ENCODE measurements at places on chromosomes 16 and 17.
A peak's percentile ranks its signal among the peaks of the same experiment; 100 is the strongest.

GRCh38 chr17:73069164-73069770 lies 23.2 kb downstream of the SLC39A11 start:
- no peak for DNase-seq

- no peak for DNase-seq
Measured at GRCh38 chr17:78882540-78883088, 20.4 kb downstream of the CEP295NL start.

DNA sequence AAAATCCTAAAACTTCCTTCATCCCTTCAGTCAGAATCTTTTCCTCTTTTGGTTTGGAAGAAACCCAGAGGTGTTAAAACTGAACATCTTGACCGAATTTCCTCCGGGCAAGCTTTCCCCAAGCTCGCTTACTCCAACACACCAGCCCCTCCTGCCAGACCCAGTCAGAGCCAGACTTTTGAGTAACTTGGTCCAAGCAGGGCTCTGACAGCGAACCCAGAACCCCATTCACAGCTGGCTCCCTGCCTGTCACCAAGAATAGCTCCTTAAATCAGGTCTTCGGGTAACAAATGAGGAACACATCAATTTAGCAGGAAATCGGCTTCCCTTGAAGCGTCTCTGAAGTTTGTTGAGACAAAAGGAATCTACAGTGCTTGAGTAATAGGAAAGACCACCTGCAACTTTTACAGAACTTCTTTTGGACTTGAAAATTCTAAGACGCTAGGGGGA lies 27.3 kb downstream of the GAS7 start:
- DNase-seq, result no peak

GRCh38 chr16:11783319-11784037 lies 13.6 kb downstream of the ZC3H7A start:
- DNase-seq, result no peak

DNA sequence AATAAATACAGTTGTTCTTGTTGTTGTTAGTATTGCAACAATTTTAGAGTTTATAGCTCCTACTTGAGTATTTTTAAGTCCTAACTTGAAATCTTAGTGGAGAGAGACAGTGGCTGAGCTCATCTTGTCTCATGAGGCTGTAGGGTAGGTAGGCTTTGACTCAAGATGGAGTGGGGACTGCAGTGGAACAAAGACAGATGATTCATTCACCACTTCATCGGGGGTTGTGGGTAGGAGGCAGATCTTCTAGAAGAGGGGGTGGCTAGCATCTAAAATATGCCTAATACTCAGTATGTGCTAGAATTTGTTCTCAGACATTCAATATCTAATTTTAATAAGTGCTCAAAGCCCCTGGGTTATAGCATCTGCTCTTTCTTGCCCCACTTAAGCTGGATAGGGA lies 13.1 kb upstream of the MMD start:
- no peak for DNase-seq

DNA sequence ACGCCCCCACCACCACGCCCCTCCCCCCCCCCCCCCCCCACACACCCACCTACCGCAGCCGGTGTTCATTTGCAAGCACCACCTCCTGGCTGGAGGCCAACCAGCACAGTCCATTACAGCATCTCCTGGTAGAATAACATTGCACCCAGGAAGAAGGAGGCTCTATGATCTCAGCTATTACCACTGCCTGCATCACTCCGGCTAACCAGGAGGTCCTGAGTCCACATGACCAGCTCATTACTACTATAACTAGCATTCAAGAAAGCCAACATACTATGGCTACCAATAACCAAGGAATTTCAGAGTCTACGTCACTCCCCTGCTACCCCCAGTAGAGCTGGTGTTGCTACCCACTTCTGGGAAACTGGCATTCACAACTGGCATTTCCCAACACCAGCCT lies 81.1 kb upstream of the ALOX12 start:
- DNase-seq, result no peak

DNA sequence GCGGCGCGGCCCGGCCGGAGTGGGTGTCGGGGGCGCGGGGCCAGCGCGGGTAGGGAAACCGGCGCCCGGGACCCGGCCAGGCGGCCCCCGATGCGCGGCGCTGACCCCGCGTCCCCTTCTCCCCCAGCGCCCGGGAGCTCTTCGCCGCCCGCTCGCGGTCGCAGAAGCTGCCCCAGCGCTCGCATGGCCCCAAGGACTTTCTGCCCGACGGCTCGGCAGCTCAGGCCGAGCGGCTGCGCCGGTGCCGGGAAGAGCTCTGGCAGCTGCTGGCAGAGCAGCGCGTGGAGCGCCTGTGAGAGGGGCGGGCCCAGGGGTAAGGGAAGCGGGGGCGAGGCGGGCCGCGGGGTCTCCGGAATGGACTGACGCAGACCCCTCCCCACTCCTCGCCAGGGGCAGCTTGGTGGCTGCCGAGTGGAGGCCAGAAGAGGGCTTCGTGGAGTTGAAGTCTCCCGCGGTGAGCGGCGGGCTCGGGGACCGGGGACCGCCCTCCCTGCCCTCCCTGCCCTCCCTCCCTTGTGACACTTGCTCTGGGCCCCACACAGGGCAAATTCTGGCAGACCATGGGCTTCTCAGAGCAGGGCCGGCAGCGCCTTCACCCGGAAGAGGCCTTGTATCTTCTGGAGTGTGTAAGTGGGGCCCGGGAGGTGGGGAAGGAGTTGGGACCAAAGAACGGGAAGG lies 430 bp downstream of the TSEN54 start:
- DNase-seq, result no peak

DNA sequence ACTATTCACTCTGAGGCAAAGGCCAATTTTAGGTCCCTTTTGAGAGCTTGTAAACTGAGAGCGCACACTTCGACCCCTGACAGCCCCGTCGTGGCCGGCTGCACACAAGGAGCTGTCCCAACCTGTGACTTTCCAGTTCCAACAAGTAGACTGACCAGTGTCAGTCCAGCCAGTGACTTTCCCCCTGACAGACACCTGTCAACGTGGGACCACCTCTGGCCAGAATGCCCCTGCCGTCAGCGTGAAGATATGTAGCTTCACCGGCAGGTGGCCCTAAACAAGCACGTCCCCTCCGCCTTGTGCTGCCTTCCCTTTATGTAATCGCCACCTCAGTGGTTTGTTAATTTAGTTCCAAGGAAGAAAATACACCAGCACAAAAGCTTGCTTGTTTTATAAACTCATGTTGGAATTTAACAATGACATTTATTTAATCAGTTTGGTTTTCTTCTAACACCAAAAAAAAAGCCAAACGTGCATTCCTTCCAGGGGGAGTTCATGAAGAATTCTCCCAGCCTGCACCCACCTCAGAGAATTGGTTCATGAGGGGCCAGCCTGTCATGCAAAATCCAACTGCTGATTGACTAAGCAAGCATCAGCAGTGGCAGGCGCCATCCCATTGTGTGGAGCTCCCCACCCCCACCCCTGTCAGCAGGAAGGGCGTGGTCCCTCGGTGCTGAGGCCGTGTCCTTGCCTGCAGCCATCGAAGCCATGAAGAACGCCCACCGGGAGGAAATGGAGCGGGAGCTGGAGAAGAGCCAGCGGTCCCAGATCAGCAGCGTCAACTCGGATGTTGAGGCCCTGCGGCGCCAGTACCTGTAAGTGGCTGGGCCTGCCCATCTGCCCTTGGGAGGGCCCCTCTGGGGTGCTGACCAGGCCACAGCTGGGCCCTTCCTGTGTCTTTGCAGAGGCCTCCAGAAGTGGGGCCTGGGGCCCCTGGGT lies 33.9 kb downstream of the PLD6 start:
- DNase-seq, result no peak

- DNase-seq, result no peak
Measured at GRCh38 chr17:4249452-4250029, 14.2 kb downstream of the ANKFY1 start.

DNA sequence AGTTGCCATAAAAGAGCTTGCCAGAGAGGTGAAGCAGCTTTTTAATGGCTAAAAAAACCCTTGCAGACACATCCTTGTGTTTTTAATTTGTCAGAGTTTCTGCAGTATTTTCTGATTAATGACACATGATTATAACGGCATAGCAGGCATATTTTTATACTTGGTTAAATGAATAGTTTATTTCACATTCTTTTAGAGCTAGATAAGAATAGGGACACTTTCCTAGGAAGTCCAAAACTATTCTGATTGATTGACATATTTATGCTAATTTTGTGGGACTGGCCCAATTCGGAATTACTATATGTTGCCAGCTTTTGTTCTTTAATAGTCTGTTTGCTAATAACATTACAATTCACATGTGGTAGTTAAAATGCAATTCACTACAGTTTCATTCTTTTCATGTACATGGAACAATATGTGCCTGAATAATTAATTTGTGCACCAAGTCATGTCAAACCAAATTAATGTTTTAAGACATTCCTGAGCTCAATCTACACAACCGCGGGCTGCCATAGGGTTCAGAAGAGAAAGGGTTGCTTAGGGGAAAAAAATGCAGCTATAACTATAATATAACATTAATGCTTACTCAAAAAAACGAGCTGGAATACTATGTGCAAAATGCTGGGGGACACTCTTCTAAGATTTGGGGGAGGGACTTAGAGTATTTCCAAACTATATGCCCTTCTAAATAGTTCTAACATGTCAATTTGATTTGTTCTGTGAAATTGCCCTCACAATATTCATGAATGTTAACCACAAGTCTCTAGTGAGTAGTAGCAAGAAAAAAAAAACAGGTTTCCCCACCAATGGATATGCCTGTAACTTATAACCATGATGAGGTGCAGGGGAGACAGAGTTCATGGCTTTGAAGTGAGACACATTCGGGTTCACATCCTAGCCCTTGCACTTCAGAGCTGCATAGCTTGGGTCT lies 305.4 kb downstream of the CEP112 start:
- DNase-seq, result no peak

DNA sequence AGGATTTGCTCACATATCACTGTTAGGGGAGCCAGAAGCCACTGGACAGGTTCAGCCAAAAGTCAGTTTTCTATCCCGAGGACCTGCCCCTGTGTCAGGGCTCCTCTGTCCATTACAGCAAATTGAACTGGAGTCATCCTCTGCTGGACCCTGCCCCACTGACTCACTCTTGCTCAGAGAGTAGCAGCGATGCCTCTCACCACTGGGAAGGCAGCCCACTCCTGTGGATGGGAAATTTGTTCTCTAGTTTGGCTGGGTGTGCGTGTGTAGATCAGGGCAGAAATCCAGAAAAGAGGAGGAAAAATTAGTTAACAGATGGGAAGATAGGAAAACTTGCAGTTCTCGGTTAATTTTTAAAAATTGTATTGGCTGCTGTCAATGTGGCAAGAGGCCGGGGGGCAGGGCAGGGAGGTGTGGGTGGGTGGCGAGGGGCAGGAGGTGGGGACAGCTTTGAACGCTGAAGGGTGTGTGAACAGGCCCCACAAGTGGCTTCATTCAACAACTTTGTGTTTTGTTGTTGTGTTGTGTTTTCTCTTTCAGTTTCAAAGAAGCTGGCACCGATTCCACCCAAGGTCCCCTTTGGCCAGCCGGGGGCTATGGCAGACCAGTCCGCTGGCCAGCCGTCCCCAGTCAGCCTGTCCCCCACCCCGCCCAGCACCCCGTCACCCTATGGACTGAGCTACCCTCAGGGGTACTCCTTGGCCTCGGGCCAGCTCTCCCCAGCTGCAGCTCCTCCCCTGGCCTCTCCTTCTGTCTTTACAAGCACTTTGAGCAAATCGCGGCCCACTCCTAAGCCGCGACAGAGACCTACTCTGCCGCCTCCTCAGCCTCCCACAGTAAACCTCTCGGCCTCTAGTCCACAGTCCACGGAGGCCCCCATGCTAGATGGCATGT lies 33.6 kb downstream of the ELAC2 start:
- peak; percentile 76 for DNase-seq

DNA sequence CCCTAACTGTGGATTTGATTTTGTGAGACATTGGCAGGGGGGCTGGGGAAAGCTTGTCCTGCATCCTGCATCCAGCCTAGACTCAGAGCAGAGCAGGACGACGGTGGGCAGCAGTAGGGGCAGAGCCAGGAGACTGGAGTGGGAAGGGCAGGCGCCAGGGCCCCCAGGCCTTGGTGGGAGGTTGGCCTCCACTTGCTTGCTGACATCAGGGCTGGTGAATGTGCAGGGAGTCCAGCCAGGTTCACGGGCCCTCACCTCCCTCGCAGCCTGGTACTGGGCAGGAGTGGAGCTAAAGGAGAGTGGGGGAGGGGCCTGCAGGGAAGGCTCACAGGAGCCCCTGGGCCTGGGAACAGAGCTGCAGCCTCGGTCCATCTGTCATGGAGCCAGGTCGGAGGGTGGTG lies 2.2 kb upstream of the SMTNL2 start:
- no peak for DNase-seq

DNA sequence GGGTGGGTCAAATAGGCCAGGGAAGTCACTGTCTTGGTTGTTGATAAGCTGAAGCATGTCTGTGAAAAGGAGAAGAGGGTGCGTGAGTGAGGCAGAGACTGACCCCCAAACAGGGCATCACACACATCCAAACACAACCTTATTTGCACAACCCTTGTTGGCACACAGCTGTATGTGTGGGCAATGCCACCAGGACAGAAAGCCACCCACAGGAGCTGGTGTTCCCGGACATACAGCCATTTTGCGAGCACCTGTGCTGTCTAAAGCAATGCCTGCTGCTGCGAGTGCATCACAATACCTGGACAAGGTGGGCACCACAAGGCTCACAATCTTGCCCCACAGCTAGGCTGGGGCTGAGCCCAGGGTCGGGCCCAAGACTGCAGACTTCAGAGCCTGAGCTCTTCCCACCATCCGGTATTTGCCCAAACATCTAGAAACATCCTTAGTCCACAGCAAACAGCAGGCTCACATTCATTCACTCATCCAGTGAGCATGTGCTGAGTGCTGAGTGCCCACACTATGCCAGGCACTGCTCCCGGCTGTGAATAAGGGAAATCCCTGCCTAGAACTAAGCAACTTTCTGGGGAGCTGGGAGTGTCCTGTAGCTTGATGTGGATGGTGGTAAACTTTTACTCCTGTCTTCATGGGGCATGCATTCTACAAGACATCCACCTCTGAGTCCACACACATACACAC lies 16.2 kb downstream of the SREBF1 start:
- DNase-seq, result no peak

GRCh38 chr16:23124315-23124714 lies 24.9 kb downstream of the USP31 start:
- peak; percentile 67 for DNase-seq

GRCh38 chr17:50686494-50687199 lies 21.1 kb downstream of the ANKRD40 start:
- no peak for DNase-seq

DNA sequence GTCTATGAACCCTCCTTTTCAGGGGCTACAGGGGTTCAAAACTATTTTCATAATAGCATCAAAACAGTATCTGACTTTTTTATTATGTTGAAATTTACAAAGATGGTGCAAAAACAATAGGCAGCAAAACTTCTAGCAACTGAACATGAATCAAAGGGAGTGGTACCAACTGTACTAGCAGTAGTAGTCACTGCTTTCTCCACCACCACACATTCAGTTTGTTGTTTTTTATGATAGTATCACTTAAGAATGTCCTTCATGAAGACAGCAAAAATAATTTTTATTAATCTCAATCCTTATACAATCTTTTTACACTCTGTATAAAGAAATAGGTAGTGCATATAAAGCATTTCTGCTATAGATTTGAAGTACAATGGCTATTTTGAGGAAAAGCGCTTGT lies 47.6 kb downstream of the MED13 start:
- no peak for DNase-seq

GRCh38 chr17:41540921-41541625 lies 13.0 kb upstream of the KRT19 start:
- DNase-seq, result no peak

Measured in amniotic stem cell (primary cell).